Left ventricle myocardium superior (tissue), 1 donor: ENCODE measurements at places on chromosomes 3 and 15. TPM values are rescaled to one million over a fixed set of nuclear protein-coding genes. Genes with fewer than 3 reads are reported as not detected.

Gene ANKUB1
- not detected for total RNA-seq

GRCh38 chr3:151101270-151101969, 16.0 kb downstream of the MED12L start:
- DNase-seq, result no peak

- DNase-seq, result no peak
Measured at GRCh38 chr3:97430601-97431000, 334.0 kb upstream of the ARL6 start.

DNA sequence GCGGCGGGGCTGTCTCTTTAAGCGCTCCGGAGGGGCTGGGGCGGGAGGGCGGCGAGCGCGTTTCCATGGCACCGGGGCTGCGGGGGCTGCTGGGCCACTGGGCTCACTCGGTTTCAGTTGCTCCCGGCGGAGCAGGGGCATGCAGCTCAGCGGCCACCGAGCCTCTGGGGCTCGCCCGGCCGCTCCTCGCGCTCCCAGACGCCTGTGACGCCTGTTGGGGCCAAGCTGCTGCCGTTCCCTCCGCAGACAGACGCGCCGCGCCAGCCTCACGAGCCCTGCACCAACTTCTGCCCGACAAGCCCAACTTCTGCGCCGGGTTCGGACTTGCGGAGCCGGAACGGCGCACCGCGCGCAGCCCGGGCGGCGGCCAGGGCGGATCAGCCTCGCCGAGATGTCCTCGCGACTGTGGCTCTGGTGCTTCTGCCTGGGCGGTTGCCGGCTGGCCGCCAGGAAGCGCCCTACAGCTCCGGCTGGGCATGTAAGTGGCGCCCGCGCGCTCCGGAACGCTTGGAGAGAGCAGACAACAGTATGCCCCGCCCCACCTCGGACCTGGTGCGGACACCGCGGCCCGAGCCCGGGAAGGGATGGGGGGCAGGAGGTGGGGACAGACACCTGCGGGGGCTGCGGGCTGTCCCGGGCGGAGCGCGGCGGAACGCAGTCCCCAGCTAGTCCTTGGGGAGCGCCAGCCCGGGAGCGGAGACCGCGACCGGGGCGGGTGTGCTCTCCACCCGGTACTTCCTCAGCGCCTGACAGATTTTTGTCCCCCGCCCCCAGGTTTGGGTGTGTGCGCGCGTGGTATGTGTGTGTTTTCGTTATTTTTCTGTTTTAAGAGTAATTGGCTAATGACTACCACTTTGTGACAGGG, 154.1 kb upstream of the GOLIM4 start:
- DNase-seq, result peak; percentile 87

DNA sequence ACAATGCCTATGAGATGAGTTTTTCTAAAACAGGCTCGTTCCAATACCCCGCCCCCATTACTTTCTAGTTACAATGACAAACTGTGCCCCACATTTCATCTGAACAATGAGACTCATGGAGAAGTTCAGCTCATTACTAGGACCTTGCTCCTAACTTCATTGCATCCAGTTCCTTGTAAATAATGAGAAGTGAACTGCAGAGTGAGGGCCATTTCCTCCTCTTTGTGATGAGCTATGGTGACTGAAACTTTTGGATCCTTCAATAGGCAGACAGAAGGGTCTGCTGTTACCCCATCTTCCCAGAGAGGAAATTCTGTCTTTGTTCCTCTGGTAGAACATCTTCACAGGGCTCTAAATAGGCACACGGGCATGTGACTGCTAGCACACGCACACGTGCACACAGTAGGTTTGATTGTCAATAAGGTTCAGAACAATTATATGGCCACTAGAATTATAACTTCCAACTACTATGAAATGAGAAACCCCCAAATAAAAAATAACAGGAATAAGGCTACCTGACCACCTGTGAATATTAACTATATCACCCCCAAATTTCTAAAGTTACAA, 51.8 kb downstream of the SERP1 start:
- no peak for DNase-seq

DNA sequence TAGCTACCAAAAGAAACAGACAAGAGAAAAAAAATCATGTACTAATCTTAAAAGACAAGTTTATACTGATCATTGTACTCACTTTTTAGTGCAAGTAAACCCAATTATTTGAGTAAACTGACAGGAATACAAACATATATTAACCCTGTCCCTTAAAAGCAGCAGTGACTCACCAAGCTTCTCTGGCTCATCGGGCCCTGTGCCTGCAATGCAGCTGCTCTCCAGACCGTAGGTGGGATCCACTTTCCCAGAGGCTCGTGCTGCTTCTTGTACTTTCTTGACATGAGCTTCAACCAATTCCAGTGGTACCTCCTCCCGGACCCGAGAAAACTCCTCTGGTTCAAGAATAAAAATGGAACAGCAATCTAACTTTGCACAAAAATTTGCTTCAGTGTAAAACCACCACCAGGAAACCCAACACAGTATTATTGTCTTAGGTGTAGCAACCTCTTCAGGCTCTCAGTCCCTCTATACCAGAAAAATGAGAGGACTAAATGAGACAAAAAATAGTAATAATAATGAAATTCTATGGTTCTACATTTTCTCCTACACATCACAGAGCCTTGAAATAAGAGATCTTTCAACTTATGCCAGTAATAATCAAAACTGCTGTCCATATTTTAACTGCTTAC, 82.6 kb upstream of the CSPG5 start:
- DNase-seq, result peak; percentile 33

Gene GOLGA6L7
- not detected for total RNA-seq

- DNase-seq, result no peak
Measured at GRCh38 chr15:89451846-89452245, 44.5 kb downstream of the RHCG start.

- no peak for DNase-seq
Measured at GRCh38 chr3:195226900-195227447, 44.0 kb downstream of the XXYLT1 start.

Gene DAZL
- total RNA-seq, result not detected

GRCh38 chr3:61277411-61277810, 26.2 kb upstream of the FHIT start:
- no peak for DNase-seq

Gene MORC1
- not detected for total RNA-seq

DNA sequence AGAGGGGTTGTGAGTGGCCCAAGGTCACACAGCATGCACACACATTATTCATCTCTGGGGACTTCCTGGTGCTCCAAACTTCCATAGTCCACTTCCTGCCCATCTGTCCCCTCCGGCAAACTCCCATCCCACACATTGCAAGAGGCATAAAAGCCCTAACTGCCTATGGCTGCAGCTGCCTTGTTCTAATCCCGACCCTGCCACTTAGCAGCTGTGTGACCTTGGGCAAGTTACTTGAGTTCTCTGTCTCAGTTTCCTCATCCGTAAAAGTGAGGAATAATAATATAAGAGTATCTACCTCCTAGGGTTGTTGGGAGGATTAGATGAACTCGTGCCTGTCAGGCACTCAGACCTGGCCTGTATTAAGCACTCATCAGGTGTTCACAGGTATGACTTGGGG, 84.2 kb downstream of the SMAD6 start:
- DNase-seq, result no peak

DNA sequence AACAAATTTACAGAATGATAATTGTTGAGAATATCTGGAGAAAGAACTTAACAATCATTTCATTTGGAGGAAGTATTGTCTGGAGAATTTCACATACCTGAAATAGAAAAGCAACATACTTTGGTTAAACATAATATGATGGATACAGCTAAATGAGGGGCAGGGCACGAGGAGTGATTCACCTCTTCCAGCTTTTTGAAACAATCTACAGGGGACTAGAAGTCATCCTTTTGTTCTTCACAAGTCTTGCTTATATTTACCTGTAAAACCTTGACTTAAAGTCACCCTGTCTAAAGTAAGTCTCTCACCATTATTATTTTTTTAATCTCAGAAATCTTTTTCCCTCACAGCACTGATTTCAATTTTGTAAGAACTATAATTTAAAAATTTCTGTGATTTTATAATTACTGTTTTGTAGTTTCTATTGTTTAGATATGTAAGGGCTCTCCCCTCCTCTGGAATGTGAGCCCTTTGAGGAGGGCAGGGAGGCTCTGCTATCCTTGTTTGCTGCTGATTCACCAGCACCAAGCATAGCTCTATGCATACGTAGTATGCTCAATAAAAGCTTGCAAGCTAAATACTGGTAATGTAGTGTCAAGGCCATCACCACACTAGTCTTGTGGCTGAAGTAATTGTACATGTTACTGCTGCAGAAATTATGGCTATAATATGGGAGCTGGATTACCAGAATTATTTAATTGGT, 193.9 kb upstream of the THRB start:
- DNase-seq, result no peak

- DNase-seq, result no peak
Measured at GRCh38 chr3:14335774-14336748, 66.3 kb upstream of the SLC6A6 start.

DNA sequence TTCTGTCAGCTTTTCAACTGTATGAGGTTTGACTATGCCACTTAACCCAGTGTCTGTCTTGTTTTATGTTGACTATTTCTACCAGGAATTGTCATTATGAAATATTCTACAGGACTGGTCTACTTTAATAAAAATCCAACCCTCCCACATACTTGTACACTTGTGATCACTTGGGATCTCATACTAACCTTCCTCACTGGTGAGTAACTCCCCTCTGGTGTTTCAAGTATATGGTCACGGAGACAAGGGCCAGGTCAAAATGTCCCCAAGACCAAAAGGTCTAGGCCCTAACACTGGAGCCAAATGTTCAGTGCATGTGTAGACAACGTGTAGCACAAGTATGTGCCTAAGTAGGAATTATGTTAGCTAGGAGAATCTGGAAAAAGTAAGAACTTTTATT, 122.7 kb upstream of the TJP1 start:
- DNase-seq, result no peak

GRCh38 chr3:101026881-101027280, 33.7 kb upstream of the ABI3BP start:
- no peak for DNase-seq

GRCh38 chr3:60870396-60870795, 380.9 kb downstream of the FHIT start:
- no peak for DNase-seq
